ENCODE measurements at places on chromosomes 3 and 15.

GRCh38 chr15:25171856-25172687 is 217.3 kb downstream of the SNRPN start:
- no peak for DNase-seq

GRCh38 chr3:41163006-41163405 is 36.3 kb upstream of the CTNNB1 start:
- DNase-seq, result no peak

DNA sequence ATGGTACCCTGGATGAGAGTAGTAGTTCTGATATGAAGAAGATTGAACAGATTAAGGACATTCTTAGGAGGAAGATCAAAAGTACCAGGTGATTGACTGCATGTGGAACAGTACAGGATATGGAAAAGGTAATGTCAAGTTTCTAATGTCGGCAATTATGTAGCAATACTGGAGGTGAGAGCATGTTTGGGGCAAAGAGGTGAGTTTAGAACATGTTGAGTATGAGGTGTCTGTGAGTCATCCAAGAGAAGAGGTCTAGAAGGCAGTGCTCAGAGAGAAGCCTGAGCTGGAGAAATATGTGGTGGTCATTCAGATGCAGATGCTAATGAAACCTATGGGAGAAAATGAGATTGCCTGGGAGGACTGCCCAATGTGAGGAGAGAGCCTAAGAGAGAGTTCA is 305.6 kb downstream of the ZBTB20 start:
- no peak for DNase-seq

- DNase-seq, result no peak
Observed at GRCh38 chr3:83235180-83235814, 1473.9 kb upstream of the GBE1 start.

- no peak for DNase-seq
Observed at GRCh38 chr3:93969997-93970396, 3.7 kb downstream of the PROS1 start.

DNA sequence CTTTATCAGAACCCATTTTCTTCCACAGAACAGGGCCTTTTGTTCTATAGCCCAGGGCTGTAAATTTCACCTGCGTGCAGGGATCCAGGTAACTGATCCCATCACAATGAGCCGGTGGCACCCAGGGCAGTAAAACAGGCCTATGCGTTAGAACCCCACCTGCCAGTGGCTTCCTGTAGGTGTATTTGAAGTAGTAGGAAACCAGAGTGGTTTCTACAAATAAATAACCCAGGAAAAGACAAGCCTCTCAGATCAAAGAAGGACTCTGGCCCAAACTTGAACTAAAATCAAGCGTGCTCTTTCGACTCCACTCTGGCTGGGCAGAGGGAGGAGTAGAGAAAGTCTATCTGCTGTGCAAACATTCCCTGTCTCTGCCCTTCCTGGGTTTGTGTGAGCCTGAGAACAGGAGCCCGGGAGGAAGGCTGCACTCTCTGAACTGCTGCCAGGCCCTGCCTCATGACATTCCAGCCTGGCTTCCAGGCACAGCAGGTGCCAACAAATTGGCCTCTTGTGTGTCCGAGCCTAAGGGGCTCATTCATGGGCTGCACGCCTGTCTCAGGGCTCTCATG is 77.7 kb downstream of the CEMIP start:
- DNase-seq, result no peak

GRCh38 chr15:41810651-41811431 is 17.1 kb upstream of the JMJD7 start:
- DNase-seq, result no peak

- no peak for DNase-seq
Observed at GRCh38 chr3:10577486-10577885, 72.1 kb upstream of the ATP2B2 start.

Measured in left renal pelvis (tissue), 4 donors.